CD14-positive monocyte (primary cell): ENCODE measurements at places on chromosomes 12 and 14.
A peak's percentile ranks its signal among the peaks of the same experiment; 100 is the strongest.

- H3K4me1 ChIP-seq: peaks cover 54% of the 10 kb centered on the region
- no peak for DNase-seq
- peak overlapping the region; percentile 95 for H3K27ac ChIP-seq
- H3K36me3 ChIP-seq: peaks cover 11% of the 10 kb centered on the region
- H3K27me3 ChIP-seq: no peaks in the 10 kb centered on the region
- peak overlapping the region; percentile 76 for H3K4me3 ChIP-seq
Measured at GRCh38 chr12:560691-561390, 101.1 kb downstream of the B4GALNT3 start.

DNA sequence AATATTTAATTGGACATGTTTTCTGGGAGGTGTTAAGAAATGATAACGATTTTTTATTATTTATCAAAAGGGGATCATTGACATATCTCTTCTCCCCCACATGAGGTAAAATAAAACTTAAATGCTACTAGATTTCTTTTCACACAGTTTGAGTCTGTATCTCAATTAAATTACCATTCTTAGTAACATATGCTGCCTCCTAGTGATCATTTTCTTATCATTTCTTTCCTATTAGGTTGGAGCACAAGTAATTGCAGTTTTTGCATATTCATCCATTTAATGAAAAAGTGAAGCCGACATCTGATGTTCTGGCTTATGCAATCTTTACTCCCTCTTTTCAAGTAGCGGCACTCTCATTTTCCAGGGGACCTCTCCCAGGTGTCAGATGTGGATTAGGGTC is 24.9 kb downstream of the PUS7L start:
- H3K36me3 ChIP-seq: peaks cover 81% of the 10 kb centered on the region
- H3K27me3 ChIP-seq: no peaks in the 10 kb centered on the region
- no peak overlapping the region for H3K27ac ChIP-seq

GRCh38 chr12:21627924-21628323 is 23.3 kb upstream of the GYS2 start:
- H3K27ac ChIP-seq: no peak overlapping the region
- peaks cover 5% of the 10 kb centered on the region for H3K36me3 ChIP-seq
- DNase-seq: no peak
- no peak overlapping the region for H3K4me3 ChIP-seq
- H3K27me3 ChIP-seq: no peaks in the 10 kb centered on the region
- H3K4me1 ChIP-seq: no peaks in the 10 kb centered on the region

DNA sequence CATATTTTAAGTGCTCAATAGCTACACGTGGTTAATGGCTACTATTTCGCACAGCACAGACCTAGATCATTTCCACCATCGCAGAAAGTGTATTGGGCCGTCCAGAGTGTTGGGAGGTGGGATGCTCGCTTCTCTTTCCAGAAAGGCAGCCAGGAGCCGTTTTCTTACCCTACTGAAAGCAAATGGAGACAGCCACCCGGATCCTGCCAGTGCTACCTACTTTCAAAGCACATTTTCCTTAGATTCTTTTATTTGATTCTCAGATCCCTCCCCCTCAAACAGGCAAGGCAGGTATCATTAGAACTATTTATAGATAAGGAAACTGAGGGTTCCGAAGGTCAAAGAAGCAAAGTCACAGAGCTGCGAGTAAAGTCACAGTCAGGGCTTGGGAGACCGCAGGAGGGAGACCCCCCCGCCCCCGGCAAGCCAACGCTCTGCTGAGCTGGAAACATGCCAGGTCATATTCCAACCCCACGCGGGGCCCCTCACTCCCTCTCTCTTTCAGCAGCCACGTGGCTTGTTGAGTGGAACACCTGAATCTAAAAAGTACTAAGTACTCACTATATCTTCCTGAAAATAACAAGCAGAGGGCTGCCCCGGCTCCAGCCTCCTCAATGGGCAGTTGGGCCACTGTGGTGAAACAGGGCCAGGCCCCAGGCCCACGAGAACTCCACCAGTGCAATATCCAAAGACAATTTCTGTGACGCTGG is 36.2 kb downstream of the PRIMA1 start:
- no peaks in the 10 kb centered on the region for H3K4me1 ChIP-seq
- no peak for DNase-seq
- H3K36me3 ChIP-seq: no peaks in the 10 kb centered on the region
- H3K27ac ChIP-seq: no peak overlapping the region
- H3K4me3 ChIP-seq: no peak overlapping the region

GRCh38 chr12:5718680-5719079 is 226.4 kb downstream of the ANO2 start:
- H3K4me3 ChIP-seq: no peak overlapping the region
- H3K27me3 ChIP-seq: peaks cover 9% of the 10 kb centered on the region
- H3K4me1 ChIP-seq: no peaks in the 10 kb centered on the region
- H3K36me3 ChIP-seq: no peaks in the 10 kb centered on the region

DNA sequence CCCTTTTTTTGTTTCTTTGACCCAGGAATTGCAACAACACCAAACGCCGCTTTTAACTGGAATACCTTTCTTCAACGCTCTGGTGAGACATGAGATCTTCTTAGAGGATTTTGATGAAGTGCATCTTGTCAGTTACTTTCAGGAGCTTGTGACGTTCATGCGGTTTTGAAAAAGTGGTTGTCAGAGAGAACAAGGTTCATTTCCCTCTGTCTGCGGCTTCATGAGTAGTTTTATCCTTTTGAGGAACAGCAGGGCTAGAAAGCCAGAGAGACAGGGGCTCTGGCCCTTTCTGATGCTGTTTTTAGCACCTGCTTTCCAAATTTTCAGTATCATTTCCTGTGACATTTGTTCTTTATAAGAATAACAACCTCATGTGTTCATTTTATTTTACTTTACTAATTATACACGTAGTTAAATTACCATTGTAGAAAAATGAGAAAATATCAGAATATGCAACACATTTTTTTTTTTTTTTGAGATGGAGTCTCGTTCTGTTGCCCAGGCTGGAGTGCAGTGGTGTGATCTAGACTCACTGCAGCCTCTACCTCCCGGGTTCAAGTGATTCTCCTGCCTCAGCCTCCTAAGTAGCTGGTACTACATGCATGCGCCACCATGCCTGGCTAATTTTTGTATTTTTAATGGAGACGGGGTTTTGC is 61.8 kb downstream of the GLT1D1 start:
- H3K36me3 ChIP-seq: peaks cover 33% of the 10 kb centered on the region
- no peak overlapping the region for H3K4me3 ChIP-seq
- no peak overlapping the region for H3K27ac ChIP-seq
- DNase-seq: peak; percentile 75

DNA sequence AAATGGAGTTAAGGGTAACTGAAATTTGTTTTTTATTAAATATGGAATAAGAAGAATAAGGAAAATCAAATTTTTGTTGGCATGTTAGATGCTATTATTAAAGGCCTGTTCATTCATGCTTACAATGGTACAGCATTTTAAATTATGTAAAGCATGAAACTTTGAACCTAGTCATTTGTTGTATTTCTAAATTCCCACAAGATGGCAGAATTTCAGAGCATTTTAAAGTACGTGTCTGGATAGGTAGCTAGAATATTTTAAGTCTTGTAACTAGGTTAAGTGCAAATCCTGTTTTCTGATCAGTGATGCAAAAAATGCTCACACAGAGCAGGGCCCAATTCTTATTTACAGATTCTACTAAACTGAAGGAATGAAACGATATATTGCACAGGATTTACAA is 585.6 kb upstream of the MIS18BP1 start:
- H3K4me3 ChIP-seq: no peak overlapping the region
- no peaks in the 10 kb centered on the region for H3K4me1 ChIP-seq
- H3K36me3 ChIP-seq: no peaks in the 10 kb centered on the region
- H3K27me3 ChIP-seq: no peaks in the 10 kb centered on the region
- DNase-seq: no peak

DNA sequence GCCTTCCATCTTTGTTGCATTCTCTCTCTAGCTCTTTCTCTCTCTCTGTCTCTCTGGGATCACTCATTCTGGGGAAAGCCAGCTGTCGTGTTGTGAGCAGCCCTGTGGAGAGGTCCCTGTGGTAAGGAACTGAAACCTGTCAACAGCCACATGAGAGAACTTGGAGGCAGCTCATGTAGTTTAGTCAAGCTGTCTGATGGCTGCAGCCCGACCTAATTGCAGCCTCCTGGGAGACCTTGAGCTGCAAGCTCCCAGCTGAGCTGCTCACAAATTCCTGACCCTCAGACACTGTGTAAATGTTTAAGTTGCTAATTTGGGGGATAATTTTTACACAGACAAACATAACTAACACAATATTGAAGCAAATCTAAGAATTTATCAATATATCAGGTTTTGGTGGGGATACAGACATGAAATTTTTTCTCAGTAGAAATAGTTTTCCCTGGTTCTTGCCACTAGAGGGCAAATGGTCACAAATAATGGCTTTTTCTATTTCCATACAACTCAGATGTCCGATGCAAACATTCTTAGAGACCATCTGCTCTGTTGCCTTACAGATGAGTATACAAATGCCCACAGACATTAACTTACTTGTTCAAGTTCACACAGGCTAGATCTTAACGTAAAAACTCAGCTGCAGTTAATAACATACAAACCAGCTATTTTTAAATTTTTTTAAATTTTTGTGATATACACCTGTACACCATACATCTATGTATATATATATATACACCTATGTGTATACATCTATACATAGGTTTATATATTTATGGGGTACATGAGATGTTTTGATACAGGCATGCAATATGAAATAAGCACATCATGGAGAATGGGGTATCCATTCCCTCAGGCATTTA is 15.5 kb upstream of the KRR1 start:
- no peak overlapping the region for H3K4me3 ChIP-seq
- no peaks in the 10 kb centered on the region for H3K27me3 ChIP-seq
- no peaks in the 10 kb centered on the region for H3K36me3 ChIP-seq
- H3K27ac ChIP-seq: no peak overlapping the region
- no peak for DNase-seq

- peaks cover 31% of the 10 kb centered on the region for H3K4me1 ChIP-seq
- peak overlapping the region; percentile 67 for H3K4me3 ChIP-seq
- H3K27ac ChIP-seq: peak overlapping the region; percentile 96
- DNase-seq: no peak
- no peaks in the 10 kb centered on the region for H3K36me3 ChIP-seq
- H3K27me3 ChIP-seq: no peaks in the 10 kb centered on the region
Measured at GRCh38 chr12:104285740-104286515, 17.6 kb upstream of the EID3 start.

GRCh38 chr14:55850825-55851241 is 267.4 kb upstream of the PELI2 start:
- H3K36me3 ChIP-seq: no peaks in the 10 kb centered on the region
- no peak overlapping the region for H3K27ac ChIP-seq

DNA sequence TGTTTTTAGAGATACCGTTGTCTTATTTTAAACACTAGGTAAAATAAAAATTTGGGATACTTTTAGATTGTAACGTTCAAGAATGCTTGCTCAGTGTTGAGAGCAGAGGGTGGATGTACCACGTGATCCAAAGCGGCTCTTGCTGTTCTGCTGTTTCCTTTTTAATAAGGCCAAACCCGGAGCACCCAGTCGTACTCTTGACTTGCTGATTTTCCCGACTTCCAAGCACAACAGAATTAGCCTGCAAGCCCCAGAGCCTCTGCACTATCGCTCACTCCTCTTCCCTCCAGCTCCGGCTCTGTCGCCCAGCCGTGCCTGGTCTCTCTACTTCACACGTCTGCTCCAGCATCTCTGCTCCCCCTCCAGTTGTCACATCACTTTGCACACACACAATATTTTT is 77.3 kb downstream of the EMP1 start:
- no peaks in the 10 kb centered on the region for H3K4me1 ChIP-seq
- H3K27me3 ChIP-seq: peaks cover 11% of the 10 kb centered on the region
- no peak overlapping the region for H3K27ac ChIP-seq
- no peaks in the 10 kb centered on the region for H3K36me3 ChIP-seq

GRCh38 chr12:32949815-32950214 is 53.2 kb upstream of the PKP2 start:
- no peak overlapping the region for H3K4me3 ChIP-seq
- H3K4me1 ChIP-seq: no peaks in the 10 kb centered on the region
- H3K27me3 ChIP-seq: no peaks in the 10 kb centered on the region
- no peak for DNase-seq
- H3K36me3 ChIP-seq: no peaks in the 10 kb centered on the region

DNA sequence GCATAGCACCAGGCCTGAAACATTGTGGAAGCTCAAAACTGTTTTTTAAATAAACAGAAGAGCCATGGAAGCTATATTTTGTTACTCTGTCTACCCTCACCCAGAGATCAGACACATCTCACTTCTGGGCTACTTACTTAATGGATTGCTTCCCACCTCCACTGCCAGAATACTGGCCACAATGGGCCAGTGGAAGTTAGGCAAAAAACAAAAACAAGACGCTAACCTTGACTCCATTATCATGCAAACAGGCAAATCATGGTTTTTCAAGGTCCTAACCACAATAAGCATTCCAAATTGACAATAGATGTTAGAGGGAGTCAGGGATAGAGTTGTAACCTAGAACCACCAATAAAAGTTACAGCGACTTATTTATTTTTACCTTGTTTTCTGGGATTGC is 52.7 kb upstream of the PTCSC3 start:
- H3K4me1 ChIP-seq: no peaks in the 10 kb centered on the region
- H3K27me3 ChIP-seq: no peaks in the 10 kb centered on the region
- H3K27ac ChIP-seq: no peak overlapping the region
- H3K36me3 ChIP-seq: no peaks in the 10 kb centered on the region

DNA sequence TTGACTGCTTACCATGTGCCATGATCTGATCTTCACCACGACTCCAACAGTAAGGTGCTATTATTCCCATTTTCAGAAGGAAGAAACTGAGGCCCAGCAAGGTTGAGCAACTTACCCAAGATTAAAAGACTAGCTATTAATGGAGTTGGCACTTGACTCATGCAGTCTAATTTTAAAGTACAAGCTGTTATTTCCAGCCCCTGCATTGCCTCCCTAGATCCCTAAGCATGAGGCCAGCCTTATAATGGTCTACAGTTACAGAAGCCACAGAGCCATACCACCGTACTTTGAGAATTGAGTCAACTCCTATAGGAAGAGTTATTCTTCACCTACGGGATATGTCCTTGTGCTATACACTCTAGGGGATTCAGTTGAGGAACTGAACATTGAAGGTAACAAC is 66.7 kb upstream of the RBM19 start:
- peaks cover 3% of the 10 kb centered on the region for H3K27me3 ChIP-seq
- no peaks in the 10 kb centered on the region for H3K36me3 ChIP-seq
- no peak overlapping the region for H3K4me3 ChIP-seq
- no peak for DNase-seq
- no peaks in the 10 kb centered on the region for H3K4me1 ChIP-seq

DNA sequence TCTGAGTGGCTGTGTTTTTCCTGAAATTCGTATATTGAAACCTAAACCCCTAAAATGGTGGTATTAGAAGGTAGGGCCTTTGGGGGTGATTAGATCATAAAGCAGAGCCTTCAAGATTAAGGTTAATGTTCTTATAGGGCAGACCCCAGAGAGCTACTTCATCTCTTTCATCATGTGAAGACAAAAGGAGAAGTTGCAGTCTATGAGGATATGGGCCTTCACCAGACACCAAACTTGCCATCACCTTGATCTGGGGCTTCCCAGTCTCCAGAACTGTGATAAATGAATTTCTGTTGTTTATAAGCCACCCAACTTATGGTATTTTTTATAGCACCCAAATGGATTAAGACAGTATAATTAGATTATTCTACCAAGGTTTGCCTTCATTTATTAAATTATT is 275.0 kb upstream of the ATP2B1 start:
- no peaks in the 10 kb centered on the region for H3K36me3 ChIP-seq
- H3K4me1 ChIP-seq: peaks cover 15% of the 10 kb centered on the region
- no peaks in the 10 kb centered on the region for H3K27me3 ChIP-seq
- DNase-seq: peak; percentile 26
- no peak overlapping the region for H3K27ac ChIP-seq
- no peak overlapping the region for H3K4me3 ChIP-seq
